ENCODE measurements at places on chromosomes 5 and 9.

DNA sequence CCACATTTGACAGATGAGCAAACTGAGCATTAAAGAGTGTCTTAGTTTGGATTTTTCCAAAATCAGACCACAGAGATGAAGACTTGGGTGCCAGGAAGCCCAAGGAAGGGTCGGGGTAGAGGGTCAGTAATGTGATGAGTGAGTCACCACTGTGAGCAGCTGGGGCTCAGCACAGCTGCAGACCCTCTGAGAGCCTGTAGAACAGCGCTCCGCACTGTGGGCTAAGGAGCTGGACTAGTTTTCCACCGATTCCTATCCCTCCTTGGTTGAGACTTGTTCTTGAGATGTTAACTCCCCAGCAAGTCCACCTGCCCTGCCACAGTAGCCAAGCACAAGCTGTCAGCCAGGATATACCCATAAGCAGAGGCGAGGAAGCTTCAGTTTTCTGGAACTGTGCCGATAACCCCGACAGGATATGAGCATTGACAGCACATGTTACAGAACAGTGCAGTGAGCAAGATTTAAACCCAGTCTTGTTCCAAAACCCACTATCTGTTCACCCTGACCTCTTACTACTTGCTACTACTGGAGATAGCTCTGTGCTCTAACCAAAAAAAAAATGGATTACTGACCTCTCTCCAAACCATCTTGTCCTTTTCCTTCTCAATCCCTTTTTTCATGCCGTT is 31.8 kb downstream of the EGFLAM start:
- DNase-seq, result no peak

DNA sequence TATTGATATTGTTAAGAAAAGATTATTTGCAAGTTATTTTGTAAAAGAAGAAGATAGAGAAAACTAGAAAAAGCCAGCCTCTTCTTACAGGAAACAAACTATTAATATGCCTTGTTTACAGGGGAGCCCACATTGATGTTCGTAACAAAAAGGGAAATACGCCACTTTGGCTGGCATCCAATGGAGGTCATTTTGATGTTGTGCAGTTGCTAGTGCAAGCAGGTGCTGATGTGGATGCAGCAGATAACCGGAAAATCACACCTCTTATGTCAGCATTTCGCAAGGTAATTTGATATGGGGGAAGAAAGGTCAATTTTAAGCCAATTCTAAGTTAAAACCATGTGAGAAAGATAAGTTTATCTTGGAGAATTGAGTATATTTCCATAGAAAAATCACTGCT is 37.6 kb upstream of the EIF4EBP3 start:
- DNase-seq, result peak; percentile 4

DNA sequence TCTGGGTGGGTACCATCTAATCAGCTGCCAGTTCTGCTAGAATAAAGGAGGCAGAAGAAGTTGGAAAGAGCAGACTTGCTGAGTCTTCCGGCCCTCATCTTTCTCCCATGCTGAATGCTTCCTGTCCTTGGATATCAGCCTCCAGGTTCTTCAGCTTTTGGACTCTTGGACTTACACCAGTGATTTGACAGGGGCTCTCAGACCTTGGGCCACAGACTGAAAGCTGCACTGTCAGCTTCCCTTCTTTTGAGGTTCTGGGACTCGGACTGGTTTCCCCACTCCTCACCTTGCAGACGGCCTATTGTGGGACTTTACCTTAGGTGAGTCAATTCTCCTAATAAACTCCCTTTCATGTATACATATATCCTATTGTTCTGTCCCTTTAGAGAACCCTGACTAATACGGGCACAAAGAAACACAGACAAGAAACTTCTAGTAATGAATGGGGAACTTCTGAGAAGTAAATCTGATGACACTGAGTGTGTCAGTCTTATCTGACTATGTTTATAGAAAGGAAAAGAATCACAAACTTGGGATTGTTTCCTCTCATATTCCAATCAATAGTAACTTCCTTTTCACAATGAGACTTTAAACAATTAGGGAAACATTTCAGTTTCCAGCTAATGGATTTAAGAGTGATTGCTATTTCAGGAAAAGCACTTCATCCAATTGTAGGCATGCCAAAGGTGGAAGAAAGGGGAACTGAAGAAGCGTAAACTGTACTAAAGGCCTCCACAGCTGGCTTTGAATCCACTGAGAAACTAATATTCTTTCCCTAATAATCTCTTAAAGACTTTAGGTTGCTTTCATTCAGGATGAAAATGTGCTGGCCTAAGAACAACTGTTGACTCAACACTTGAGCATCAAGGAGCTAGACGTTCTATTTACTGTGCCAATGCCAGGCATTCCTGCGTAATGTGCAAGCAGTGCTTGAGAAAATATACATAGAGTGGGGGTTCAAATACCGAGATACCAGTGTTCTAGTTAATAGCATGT is 127.9 kb upstream of the PTGER4 start:
- DNase-seq, result no peak

- DNase-seq, result no peak
Measured at GRCh38 chr9:2771661-2772060, 54.4 kb downstream of the KCNV2 start.

GRCh38 chr5:95995962-95996489 is 34.4 kb upstream of the ELL2 start:
- DNase-seq, result no peak

DNA sequence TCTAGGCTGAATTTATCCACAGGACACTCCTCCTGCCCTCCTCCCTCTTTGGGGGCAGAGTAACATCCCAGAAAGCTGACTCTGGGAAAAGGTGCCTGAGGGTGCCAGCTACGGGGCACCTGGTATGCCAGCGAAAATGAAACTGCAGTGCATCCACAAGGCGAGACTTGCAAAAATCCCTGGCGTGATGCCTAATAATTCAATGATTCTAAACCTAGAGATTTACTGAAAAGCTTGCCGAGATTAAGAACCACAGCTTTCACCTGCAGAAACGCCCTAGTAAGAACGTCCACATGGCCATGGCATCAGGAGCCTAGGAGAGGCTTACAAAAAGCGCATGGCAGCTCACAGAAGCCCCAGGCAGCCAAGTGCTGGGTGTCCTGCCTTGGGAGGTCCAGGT is 20.9 kb downstream of the CCNJL start:
- DNase-seq, result no peak

DNA sequence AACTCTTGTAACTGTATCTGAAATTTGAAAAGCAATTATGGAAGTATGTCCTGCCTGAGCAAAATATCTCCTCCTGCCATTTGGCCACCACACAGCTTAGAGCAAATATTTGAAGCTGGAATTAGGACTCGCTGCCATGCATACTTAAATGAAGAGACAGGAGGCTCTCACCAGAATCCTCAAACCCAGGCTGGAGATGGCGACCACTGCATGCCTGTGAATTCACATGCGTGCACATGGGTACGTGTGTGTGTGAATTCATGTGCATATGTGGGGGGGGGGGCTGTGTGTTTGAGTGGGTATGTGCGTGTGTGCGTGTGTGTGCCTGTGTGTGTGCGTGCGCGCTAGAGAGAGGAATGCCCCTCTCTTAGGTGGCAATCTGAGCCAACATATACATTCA is 84.1 kb upstream of the IRX1 start:
- DNase-seq, result no peak

- DNase-seq, result no peak
Measured at GRCh38 chr5:156695774-156696173, 154.3 kb upstream of the PPP1R2B start.

- DNase-seq, result no peak
Measured at GRCh38 chr9:105385381-105385985, 62.4 kb upstream of the FSD1L start.

DNA sequence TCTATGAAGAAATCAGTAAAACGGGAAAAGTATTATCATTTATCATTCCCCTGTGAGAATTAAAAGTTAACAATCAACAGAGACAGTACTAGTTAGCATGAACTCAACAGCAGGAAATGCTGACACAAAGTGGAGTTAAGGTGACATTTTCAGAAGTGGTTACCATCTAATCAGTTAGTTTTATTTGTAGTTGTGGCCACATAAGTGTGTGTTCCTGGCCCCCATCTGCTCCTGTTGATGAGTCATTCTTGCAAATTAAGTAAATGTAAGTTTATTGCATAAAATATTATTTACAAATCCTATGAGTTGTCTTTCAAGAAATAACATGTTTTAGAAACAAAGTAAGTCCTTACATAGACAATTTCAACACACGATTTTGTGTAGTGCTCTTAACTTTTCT is 8.9 kb upstream of the BNC2 start:
- DNase-seq, result no peak

GRCh38 chr9:6711403-6711802 is 46.4 kb upstream of the KDM4C start:
- DNase-seq, result no peak

DNA sequence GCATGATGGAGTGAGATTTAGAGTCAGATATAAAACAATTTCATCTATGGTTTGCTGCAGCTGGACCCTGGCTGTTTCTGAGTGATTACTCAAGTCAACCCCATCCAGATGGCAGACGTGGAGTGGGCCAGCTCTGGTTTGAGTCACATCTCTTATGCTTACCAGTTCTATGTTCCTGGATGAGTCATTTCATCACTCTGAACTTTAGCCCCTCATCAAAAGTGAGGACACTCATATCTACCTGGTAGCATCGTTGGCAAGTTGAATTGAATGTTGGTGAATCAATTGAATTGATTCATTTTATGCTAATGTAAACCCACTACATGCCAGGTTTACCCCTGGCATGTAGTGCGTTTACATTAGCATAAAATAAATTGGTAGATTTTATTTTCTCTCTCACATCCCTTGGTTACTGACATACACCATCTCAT is 176.4 kb downstream of the FGF18 start:
- no peak for DNase-seq

- no peak for DNase-seq
Measured at GRCh38 chr5:150246835-150247234, 42.7 kb downstream of the CAMK2A start.

DNA sequence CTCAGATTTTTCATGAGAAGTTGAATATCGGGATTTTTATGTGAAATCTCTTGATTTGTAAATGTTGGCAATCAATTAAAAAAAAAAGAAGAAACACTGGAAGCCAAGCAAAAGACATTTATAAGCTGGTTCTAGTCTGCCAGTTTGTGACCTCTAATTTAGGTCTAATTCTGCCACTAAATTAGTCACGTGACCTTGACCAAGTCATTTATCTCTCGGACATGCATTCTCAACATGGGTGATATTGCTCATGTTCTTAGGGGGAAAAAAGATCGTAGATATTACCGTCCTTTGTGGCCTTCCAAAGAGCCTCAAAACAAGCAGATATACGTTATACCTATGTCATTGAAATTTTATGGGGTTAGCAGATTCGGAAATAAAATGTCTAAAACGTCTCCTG is 52.9 kb upstream of the PTPDC1 start:
- DNase-seq, result no peak

DNA sequence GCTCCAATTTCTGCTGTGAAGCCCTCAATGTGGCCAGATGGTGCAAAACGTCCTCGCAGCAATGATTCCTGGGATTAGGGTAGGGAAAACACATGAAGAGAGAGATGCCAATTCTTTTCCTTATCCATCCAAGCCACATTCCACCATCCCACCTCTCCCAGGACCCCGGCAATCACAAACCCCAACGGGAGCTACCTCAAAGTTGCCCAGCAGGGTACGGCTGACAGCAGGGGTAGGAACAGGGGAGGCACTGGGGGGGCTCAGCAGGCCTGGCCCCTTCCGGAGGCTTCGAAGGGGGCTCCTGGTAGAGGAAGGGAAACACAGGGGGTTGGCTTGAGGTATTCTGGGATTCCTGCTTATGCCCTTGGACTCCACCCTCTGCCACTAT is 3.4 kb upstream of the STOML2 start:
- DNase-seq, result no peak

DNA sequence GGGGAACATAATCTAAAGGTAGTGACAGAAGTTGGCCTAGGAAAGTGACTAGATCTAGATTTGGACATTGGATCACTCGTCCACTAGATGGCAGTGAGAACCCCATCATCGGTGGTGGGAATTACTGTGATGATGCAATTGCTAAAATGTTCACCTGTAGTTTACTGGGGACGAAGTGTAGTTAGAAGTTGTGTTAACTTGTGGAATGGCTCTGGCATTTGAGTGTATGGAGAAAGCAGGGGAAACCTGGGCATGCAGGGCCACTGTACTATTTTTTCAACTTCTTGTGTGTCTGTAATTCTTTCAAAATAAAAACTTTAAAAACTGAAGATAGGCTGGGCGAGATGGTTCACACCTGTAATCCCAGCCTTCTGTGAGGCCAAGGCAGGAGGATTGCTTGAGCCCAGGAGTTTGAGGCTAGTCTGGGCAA is 75.5 kb downstream of the PHAX start:
- DNase-seq, result peak; percentile 40

- no peak for DNase-seq
Measured at GRCh38 chr9:26561928-26562327, 330.7 kb downstream of the CAAP1 start.

GRCh38 chr9:88084357-88085183 is 53.7 kb downstream of the SPATA31C2 start:
- DNase-seq, result no peak

DNA sequence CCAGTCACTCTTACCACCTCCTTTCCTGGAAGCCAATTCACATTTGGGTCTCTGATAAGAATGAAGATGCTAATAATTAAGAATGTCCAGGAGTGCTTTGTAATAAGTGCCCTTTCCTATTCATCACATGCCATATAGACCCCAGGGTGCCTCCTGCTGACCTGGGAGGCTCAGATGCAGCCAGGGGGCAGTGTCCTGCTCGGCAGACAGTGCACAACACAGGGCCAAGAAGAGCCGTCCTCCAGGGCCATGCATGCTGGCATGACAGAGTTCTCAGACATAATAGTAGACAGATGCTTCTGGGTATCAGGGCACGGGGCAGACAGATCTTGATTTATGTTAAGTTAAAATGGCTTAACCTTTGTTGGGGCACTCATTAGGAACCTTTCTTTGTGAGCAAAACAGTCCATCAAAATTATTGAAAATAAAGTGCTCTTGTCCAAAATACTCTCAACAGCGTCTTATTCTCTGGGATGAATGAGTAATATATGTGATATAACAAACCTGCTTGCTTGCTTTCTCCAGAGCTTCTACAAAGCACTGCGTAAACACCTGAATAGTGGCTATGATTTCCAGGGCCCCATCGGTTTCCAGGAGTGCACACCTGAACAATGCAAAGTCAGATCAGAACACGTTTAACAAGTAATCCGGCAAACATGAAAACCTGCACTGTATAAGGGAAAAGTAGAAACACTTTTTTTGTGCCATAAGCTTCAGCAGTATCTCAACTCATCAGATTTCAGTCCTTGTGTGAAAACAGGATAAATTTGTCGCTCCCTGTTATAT is 192.7 kb downstream of the FANCC start:
- DNase-seq, result no peak

- no peak for DNase-seq
Measured at GRCh38 chr9:109475526-109475925, 22.6 kb downstream of the PTPN3 start.

DNA sequence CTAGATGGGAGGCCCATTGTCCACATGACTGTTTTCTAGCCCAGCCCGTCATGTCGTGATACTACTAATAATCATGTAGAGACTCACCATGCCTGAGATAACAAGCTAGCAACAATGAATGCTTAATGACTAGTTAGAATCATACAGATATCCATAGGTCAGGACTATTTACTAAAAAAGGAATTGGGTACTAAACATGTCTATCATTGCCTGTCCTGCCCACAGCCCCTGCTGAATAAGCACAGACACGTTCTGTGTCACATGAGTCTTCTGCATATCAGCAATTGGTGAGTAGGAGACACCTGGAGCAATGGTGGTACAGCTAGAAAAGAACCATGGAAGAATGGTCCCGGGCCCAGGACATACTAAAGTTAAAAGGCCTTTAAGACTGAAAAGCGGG is 18.0 kb downstream of the FRRS1L start:
- no peak for DNase-seq

Measured in NCI-H1105 (cell line).